ENCODE measurements at places on chromosomes 6 and 20.

DNA sequence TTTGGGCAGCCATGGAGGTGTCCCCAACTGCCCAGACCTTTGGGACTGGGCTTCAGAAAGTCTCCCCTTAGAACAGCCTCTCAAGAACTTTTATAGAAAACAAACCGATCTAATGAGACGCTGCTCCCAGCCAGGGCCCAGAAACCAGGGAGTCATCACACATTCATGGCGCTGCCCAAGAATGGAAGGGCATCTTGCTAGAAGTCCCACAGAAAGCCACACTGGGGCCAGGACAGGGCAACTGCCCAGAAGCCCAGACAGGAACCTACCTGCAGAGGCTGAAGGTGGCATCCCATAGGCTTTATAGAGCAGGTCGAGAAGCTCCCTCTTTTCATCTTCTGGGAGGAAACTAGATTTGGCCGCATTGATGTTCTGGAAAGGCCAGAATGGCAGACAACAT lies 31.5 kb downstream of the ADA start:
- no peak for DNase-seq

DNA sequence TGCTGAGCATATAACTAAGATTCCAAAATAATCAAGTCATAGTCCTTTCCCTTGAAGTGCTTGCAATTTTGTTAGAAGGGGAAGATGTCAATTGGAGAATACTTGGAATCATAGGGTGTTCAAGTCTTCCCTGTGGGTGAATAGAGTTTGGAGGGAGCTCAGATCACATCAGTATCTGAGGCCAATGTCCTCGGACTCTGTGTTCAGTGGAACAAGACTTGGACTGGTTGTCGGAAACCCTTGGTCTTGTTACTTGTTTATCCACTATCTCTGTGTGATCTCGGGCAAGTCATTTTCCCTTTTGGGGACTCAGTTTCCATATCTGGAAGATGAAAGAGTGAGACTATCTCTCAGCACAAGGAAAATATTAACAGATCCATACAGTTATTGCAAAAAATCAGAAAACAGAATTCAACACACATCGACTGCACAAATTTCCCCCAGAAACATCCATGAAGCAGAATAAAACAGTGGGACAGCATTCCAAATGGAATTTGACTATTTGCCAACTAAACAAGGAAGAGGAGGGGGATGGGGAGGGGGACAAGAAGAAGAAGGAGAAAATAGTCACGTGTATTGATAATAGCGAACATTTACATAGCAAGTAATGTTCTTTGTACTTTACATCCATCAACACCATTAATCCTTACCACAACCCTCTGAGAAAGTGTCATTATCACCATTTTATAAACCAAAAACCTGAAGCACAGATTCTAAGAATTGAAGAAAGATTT lies 3.9 kb upstream of the EDEM2 start:
- DNase-seq: no peak

DNA sequence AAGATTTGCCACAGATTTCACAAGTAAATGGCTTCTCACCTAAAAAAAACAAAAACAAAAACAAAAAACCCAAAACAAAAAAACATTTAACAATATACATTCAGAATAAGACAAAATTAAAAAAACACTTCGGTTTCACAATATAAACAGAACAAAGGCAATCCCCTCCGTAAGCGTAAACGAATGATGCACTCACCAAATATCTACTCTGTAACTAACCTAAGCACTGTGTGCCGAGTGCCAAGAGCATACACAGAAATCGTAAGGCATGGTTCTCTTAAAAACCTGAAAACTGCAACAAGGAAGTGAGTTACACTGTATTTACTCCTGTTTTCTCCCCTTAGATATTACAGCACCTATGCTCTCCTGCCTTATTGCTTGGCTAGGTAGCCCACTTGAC lies 12.1 kb upstream of the MICAL1 start:
- DNase-seq: no peak

- DNase-seq: no peak
These were observed 31.3 kb downstream of the KCNK15 start for GRCh38 chr20:44776980-44777379.

- DNase-seq: no peak
These were observed 6.0 kb upstream of the DNAAF9 start for GRCh38 chr20:3413393-3413889.

Measured in bone marrow (tissue), 2 donors.